Left hindlimb (tissue), 1 donor: ENCODE measurements at places on chromosomes 3 and 15.

GRCh38 chr3:119408243-119408950, 55.0 kb downstream of the TMEM39A start:
- no peak for DNase-seq

DNA sequence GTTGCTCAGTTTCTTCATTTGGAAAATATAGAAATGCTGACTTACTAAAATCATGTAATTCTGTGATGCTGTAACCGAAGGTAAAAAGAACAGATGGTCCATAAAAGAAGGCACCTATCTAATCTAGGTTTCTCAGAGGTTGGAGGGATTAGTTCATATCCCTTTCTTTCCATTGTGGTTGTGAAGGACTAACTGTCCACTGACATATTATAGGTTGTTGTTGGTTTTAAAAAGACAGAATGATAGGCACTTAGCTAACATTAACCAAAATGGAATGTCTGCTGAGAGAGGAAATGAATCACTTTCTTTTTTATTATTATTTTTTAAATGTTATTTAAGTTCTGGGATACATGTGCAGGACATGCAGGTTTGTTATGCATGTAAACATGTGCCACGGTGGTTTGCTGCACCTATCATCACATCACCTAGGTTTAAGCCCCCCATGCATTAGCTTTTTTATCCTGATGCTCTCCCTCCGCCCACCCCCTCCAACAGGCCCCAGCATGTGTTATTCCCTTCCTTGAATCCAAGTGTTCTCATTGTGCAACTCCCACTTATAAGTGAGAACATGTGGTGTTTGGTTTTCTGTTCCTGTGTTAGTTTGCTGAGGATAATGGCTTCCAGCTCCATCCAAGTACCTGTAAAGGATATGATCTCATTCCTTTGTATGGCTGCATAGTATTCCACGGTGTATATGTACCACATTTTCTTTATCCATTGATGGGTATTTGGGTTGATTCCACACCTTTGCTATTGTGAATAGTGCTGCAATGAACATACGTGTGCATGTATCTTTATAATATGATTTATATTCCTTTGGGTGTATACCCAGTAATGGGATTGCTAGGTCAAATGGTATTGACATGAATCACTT, 45.8 kb downstream of the ALDH1A2 start:
- no peak for DNase-seq

DNA sequence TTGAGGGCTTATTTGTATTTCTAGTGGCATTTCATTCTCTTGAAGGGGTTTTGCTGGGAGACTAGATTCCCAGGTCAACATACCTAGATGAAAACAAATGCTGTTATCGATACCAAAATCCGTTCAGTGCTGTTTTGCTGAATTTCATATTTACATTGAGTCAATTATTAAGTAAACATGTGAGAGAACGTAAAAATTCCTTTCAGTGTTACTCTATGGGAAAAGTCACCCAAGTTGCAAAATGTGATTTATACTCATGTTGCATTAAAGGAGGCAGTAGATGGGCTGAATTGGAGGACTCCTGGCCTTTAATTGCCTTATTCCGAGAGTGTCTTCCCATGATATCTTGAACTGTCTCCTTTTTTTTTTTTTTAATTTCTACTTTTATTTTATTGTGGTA, 1011.3 kb upstream of the NR2F2 start:
- DNase-seq, result no peak

- no peak for DNase-seq
These were observed 3.2 kb upstream of the NR2E3 start for GRCh38 chr15:71807125-71807629.

- no peak for DNase-seq
These were observed 128.4 kb downstream of the NECTIN3 start for GRCh38 chr3:111200027-111200426.

- no peak for DNase-seq
These were observed 931.9 kb downstream of the IGSF11 start for GRCh38 chr3:118102737-118103136.

- DNase-seq, result no peak
These were observed 15.5 kb downstream of the TOP2B start for GRCh38 chr3:25648925-25649830.

GRCh38 chr15:65132878-65133547, 595 bp downstream of the PDCD7 start:
- DNase-seq, result peak; percentile 30

DNA sequence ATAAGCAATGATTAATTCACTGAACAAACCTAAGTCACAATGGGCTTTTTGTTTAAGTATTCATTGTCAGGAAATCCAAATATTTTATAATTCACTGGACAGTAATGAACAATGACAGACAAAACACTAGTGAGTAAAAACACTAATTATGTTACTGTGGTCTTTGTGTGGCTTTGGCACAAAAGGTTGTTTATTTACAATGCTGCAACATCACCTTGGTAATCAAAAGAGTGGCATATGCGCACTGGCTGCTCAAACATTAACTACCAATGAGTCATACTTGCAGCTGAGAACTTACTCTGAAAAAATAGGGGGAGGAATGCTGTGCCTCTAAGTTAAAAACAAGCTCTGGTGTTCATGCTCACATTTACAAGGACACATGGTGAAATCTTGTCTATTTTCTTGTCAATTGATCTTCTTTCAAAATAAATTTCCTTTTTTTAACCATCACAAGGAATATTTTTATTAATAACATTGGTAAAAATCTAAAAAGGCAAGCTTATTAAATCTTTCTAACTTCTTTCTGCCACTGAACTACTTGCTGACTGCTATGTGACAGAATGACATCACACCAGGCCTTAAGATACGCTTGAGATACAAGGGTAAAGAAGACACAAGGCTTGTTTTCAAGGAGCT, 85.2 kb upstream of the PPIB start:
- DNase-seq, result no peak

GRCh38 chr3:191391861-191392808, 61.8 kb upstream of the UTS2B start:
- no peak for DNase-seq

- DNase-seq, result no peak
These were observed 5.5 kb downstream of the RHCG start for GRCh38 chr15:89490814-89491315.

GRCh38 chr3:125375950-125376679, 990 bp upstream of the ZNF148 start:
- DNase-seq, result no peak

- DNase-seq, result no peak
These were observed 23.2 kb downstream of the ALDH1L1 start for GRCh38 chr3:126157083-126157768.

DNA sequence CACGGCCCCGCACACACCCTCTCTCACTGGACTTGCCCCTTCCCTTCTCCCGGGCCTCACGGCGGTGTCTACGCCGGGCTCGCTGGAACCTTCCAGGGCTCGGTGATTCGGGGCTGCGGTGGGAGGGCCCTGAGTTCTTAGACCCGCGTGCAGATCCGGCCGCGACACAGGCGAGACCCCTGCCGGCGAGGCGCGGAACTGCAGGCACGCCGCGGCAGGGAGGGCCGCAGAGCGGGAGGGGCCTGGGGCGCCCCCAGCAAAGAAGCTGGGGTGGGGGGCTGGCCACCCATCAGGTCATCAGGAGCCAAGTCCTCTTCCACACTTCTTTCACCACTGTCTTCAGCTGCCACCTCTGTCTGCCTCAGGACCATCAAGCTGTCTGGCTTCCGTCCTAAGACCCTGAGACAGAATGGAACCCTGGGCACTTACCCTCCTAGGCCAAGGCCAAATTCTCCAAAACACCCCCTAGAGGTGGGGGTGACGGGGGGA, 164.5 kb downstream of the XXYLT1 start:
- peak; percentile 80 for DNase-seq

DNA sequence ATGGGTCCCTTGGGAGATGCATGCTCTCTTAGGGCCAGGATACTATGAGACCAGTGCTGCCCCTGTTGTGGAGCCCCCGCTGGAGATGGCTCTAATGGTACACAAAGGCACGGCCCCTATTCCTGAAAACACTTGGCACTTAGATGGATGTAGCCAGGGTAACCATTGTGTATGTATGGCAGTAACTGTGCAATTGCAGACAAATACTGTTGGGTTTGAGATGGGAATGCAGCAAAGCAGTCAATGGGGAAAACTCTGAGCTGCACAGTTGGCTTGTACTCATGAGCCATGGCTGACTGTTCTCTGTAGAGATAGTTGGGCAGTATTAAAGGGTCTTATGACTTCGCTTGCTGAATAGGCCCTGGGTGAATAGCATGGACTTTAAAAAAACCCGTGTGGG, 67.9 kb upstream of the NPAP1 start:
- no peak for DNase-seq

DNA sequence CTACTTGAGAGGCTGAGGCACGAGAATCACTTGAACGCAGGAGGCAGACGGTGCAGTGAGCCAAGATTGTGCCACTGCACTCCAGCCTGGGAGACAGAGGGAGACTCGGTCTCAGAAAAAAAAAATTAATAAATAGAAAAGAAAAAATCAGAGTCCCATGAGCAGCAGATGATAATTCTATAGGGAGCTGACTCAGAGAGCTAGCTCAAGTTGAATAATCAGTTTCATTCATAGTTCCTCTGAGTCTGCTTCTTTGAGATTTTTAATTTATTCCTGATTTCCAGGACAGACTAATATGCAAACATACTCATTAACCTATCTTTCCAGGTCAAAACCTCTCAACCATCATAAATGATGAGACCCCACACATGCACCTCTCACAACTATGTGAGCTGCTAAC, 55.0 kb upstream of the PTX3 start:
- DNase-seq, result no peak

DNA sequence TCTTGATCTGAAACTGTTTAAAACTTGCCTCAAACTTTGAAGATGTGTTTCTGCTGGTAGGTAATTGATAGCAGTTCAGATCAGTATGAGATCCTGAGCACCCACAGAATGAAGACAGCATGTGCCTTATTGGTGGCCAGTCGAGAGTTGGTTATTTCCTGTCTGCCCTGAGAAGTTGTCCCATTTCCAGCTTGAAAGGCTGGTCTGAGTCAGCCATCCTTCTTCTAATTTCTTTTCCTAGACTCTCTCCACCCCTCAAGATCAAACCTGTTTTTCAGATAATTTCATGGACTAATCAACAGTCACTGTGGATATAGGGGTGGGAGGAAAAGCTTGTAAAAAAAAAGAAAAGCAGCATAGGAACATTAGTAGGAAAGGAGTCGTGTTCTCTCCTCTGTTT, 464.4 kb downstream of the FOXP1 start:
- no peak for DNase-seq
